Skeletal muscle cell (primary cell): ENCODE measurements at places on chromosomes 1 and 21.

DNA sequence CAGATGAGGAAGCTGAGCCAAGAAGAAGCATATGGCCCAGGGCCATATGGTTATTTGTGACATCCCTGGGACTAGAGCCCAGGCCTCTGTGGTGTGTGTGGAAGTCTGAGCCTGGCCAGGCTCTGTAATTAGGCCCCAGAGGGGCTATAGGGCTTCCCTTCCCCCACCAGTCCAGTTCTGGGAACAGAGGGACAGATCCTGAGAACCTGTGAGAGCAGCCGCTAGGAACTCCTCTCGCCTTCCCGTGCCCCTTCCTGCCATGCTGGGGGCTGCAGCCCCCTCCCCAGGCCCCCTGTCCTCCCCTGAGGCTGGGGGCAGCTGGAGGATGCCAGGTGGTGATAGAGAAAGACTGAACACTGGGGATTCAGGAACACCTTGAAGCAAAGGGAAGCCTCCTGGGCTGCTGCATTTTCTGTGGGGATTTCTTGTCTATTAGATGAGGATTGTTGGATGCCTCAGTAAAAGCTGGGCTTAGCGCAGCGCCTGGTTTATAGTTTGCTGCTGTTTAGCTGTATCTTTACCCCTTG lies 33.3 kb downstream of the COQ8A start:
- peak; percentile 1 for DNase-seq

GRCh38 chr21:29233611-29234540 lies 64.8 kb upstream of the BACH1 start:
- DNase-seq, result no peak

GRCh38 chr1:17060306-17060749 lies 6.5 kb upstream of the SDHB start:
- DNase-seq, result peak; percentile 14

GRCh38 chr1:152107031-152107983 lies 7.9 kb downstream of the TCHH start:
- no peak for DNase-seq

- no peak for DNase-seq
Measured at GRCh38 chr1:41344708-41345159, 16.5 kb upstream of the FOXO6 start.

DNA sequence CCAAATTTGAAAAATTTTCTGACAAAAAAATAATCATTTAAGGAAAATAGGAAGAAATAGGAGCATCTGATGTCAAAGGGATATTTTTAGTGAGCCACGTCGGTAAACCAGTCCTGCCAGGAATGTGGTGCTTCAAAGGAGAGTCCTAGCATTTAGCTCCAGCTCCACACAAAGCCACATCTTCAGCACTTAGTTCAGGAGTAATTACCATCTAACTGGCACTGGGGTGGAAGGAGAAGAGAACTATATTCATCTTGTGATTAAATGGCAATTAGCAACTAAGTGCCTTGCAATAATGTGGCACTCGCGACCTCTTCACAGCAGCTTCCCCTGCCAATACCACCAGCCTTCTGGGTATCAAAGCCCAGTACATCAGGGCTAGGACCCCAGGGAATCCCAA lies 409.1 kb downstream of the SETD4 start:
- DNase-seq, result no peak

DNA sequence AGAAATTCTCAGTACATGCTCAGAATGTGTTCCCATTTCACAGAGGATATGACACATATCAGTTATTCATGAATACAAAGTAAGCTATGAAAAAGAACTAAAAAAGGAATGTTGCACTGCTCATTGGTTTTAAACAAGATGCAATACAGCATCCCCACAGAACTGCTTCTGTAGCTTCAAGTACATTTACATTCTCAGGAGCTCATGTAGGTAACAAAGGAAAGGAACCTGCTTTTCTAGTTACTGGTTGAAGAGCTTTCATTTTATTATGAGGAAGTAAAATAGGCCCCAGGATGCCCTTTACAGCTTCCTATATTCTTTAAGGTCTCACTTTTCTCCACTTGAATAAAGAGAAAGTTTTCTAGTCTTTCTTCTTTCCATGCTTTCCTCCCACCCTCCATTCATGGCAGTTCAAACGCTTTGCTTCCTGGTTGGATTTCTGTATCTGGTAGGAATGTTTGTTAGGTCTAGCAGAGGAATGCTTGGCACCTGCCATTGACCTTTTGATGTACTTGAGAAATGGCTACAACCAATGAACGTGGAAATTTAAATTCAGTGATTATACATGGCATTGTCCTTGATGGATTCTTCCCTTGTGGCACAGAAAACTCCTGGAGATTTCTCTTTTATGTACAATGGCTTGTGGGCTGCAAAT lies 27.1 kb upstream of the KCNK2 start:
- DNase-seq, result no peak

- no peak for DNase-seq
Measured at GRCh38 chr1:185560760-185561159, 173.4 kb upstream of the HMCN1 start.

DNA sequence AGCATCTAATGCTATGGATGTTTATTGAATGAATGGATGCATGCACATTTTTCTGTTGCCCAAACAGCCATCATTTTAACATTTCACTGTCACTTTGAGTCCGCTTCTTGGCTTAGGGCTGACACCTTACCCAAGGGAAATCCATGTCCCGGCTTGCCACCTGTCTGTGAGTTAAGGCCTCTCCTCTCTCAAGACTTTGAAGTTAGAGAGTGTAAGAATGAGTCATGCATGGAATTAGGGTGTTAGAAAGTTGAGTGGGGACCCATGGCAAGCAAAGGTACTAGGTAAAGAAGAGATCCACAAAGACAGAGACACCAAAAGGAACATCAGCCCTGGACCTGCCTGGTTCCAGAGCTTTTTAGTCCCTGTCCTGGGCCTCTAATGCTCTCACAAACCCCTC lies 35.1 kb downstream of the ATP1A1 start:
- DNase-seq, result no peak

GRCh38 chr21:32102426-32102825 lies 176.4 kb downstream of the MIS18A start:
- DNase-seq, result no peak

DNA sequence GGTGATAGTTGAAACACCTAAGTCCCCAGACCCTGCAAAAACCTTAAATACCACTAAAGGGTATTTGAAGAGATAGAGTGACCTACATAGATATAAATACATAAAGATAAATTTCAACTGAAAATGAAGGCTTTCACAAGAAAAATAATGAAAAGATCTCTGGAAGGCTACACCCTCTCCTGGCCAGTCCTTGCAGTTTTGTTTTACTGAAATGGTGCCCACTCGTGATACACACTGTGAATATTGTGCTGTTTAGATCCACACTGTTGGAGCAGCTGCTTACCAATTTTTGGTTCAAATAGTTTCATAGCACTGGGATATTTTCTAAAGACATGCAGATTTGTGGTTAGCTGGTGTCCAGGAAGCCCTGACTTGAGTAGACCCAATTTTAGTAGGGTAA lies 31.5 kb upstream of the RNF187 start:
- DNase-seq, result no peak

GRCh38 chr21:38567335-38567969 lies 69.2 kb upstream of the ERG start:
- peak; percentile 39 for DNase-seq

GRCh38 chr1:185646202-185646683 lies 87.9 kb upstream of the HMCN1 start:
- peak; percentile 93 for DNase-seq

DNA sequence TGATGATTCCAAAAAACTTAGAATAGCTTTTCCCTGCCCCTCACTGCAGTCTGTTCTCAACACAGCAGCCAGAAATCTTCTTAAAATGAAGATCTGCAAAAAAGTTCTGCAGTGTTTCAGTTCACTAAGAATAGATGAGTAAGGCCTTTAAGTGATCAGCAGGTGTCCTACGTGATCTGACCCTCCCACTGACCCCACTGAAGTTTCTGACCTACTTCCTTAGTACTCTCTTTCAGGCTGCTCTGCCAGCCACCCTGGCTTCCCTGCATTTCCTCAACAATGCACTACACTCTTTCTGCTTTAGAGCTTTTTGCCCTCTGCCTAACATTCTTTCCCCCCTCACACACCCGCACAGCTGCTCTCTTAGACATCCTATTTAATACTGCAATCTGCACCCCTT lies 182.5 kb downstream of the AKT3 start:
- DNase-seq, result no peak

GRCh38 chr1:104648269-104648691 lies 898.6 kb downstream of the AMY1C start:
- no peak for DNase-seq

GRCh38 chr1:37588939-37589338 lies 6.8 kb downstream of the GNL2 start:
- no peak for DNase-seq

DNA sequence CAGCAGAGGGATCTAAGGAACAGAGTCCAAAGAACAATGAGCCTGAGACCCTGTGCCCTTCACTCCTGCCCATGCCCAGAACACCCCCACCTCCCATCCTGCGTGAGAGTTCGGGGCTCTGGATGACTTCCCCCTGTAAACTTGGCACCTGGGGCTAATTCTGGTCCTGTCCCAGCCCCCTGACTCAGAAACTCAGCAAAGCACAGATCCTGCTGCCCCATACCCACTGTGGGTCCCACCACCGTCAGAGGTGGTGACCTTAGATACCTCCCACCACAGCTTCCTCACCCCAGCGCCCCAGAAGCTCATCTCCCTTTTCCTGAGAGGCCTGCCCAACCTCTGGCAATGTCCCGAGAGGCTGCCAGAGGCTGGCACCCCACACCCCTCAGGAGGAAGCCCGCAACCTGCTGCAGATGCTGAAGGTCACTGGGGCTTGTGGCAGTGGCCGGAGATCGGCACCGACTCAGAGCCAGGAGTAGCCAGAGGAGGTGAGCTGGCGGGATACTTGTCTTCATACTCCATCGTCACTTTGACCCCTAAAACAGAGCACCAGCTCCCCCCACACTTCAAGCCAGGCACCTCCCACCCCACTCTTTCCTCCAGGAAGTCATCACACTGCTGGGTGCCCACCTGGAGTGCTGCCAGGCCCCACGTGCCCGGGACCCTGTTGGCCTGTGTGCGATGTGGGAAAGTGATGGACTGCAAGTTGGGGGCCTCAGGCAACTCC lies 111.6 kb upstream of the IFFO2 start:
- DNase-seq, result no peak

DNA sequence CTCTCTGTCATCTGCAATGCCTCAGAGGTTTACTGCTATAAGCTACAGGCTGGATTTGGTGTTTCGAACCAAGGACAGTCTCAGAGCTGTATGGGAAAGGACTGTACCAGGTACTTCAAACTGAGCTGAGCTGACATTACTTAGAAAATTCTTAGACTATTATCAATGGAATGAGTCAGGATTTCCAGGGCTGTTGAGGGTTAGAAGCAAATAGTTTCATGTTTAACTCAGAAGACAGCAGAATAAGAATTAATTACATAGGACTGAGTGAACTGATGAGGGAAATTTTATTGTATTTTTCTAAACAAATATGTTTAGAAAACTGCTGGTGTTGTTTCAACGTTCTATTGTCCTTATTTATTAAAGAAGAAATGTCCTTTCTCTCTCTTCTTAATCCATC lies 74.3 kb upstream of the CAPZB start:
- DNase-seq, result peak; percentile 28

DNA sequence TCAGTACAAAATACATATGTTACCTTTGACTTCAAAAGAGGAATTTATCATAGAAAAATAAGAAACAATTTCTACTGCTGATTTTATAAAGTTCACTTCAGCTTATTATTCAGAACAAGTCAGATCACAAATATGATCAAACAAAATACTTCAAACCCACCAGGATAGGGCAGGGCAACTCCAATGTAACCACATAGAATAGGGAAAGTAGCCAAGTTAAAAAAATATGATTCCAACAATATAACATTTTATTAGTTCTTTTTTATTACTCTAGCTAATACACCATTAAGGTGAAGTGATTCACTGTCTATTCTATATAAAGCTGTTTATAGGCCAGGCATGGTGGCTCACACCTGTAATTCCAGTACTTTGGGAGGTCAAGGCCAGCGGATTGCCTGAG lies 54.6 kb upstream of the ZNHIT6 start:
- DNase-seq, result no peak

GRCh38 chr1:236532850-236533249 lies 9.1 kb downstream of the LGALS8 start:
- no peak for DNase-seq

- DNase-seq, result no peak
Measured at GRCh38 chr1:10283318-10283984, 73.1 kb downstream of the KIF1B start.

GRCh38 chr1:26529655-26530409 lies at the start of gene RPS6KA1:
Gene RPS6KA1 (plus strand): TSS chr1:26529761. CDS start chr1:26529921, 160 bp downstream.
- no peak for DNase-seq

GRCh38 chr1:226602186-226603021 lies 53.8 kb downstream of the STUM start:
- peak; percentile 83 for DNase-seq

DNA sequence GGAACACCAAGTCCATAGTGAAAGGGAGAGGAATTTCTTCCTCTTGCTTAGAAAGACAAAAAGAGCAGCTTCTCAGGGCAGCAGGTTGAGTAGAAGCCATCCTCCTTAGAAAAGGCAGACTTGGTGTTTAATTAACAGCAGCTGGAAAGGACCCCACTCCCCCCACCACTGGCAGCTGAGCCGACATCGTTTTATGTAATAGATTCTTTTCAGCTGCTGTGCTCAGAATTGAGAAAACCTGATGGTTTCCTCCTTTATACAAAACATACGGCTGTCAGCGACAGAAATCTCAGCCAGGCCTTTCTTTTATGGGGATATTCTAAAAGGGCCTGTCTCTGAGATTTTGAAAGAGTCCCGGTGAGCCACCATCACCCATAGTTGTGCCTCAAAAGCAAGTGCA lies 49.9 kb downstream of the MAN1C1 start:
- DNase-seq, result no peak

DNA sequence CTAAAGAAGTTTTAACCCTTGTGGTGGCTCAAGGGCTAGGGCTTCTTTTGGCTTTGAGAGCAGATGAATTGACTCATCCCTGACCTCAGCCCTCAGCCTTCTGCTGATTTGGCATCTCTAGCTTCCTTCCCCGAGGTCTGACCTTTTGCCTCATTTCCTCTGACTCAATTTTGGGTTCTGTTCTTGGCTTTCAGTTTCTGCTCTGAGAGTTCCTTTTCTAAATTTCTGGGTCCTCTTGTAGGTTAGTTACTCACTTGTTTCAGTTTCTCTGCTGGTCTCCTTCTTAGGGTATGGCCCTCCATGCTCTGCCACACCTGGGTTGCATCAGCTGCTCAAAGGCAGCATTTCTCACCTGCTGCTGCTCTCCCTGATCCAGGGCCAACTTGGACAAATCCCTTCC lies 19.4 kb downstream of the PDE4B start:
- peak; percentile 80 for DNase-seq

GRCh38 chr21:42120903-42121535 lies 49.9 kb downstream of the UMODL1 start:
- DNase-seq, result no peak

- DNase-seq, result no peak
Measured at GRCh38 chr1:31657020-31657804, 12.5 kb upstream of the PEF1 start.
